ENCODE measurements at places on chromosomes 16 and 17.

DNA sequence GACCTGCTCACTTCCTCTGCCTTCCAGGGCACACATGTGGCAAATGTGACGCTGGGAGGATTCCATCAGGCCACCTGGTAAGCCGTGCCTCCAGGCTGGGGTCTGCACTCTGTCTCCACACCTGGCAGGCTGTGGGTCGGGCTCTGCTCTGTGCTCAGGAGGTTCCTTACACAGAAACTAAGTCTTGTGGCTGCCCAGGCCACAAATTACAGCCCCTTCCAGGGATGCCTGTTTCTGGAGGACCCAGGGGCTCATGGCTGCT is 58.2 kb downstream of the RMI2 start:
- no peak for DNase-seq

DNA sequence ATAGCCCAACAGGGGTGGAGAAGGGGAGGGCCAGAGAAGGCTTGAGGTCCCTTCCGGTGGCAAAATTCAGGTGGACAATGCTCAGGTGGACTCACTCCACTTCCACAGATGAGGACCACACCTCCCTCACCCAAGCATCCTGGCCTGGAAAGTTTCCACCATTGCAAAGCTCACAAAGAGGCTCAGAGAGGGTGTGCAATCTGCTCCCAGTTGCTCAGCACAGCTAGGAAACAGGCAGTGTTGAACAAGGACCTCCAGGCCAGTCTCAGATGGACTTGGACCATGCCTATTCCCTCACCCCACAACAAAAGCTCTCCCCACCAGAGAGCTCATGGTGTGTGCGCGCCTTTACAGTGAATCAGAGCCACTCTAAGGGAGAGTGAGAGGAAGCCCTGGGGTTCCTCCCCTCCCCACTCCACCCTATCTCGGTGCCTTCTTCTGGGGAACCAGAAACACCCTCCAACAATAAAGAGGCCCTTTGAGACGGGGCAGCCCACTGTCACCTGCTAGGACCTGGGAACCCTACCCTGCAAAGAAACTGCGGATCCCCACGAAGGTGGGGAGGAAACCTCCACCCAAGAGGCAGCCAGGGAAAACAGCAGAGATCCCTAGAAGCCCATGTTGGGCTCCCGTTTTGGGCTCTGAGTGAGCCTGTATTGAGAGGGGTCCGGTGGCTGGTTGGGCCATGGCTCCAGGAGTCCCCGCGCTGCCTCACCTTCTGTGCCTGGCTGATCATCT is 1.6 kb downstream of the FAM83G start:
- no peak for DNase-seq

DNA sequence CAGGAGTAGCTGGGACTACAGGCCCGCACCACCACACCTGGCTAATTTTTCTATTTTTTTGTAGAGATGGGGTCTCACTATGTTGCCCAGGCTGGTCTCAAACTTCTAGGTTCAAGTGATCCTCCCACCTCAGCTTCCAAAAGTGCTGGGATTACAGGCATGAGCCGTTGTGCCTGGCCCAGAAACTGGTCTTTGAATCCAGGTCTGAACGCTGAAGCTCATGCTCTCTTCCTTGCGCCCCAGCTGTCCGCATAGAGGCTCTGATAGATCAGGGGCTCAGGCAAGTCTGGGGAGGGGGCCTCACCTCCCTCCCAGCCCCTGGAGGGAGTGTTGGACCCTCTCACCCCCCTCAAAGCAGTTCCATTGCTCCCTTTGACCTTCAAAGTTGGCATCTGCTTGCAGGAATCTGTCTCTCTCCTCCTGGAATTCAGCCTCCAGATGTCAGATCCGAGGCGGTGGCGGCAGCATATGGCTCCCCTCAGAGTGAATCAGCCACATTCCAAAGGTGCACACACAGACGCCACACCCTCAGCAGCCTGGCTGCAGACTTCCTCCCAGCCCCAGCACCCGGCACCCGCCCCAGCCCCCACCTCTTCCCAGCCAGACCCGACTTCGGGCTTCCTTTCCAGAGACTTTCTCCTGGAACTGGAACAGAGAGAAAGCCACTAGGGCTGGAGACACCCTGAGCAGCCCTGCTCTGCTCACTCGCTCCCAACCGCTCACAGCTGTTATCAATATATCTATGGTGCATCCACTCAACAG is 16.9 kb upstream of the GLIS2 start:
- peak; percentile 76 for DNase-seq

- DNase-seq: no peak
Measured at GRCh38 chr17:15366026-15366425, 24.6 kb upstream of the TEKT3 start.

- DNase-seq: peak; percentile 70
Measured at GRCh38 chr16:9049241-9049640, 42.2 kb upstream of the HAPSTR1 start.

DNA sequence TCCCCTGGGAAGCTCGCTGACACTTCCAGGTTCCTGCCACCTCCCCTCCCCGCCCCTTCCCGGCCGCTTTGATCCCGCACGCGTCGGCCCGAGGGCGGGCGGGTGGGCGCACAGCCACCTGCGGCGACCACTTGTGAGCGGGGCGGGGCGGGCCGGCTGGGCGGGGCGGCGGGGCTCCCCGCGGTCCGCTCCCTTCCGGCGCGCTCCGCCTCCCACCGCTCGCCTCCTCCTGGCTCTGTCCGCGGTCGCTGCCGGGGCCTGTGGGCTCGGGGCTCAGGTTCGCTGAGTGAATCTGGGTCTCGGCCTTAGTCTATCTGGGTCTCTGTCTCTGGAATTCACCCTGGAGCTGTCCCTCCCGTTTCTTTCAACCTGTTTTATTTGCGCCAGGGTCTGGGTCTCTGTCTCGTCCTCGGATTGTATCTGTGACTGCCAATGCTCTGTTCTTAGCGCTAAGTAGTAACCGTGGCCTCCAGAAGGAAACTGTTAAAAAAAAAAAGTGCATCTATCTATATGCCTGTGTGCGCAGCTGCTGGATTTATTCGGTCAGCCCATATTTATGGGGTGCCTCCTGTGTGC is 2.7 kb upstream of the HES7 start:
- no peak for DNase-seq

- DNase-seq: no peak
Measured at GRCh38 chr16:78479723-78480122, 380.3 kb downstream of the WWOX start.

DNA sequence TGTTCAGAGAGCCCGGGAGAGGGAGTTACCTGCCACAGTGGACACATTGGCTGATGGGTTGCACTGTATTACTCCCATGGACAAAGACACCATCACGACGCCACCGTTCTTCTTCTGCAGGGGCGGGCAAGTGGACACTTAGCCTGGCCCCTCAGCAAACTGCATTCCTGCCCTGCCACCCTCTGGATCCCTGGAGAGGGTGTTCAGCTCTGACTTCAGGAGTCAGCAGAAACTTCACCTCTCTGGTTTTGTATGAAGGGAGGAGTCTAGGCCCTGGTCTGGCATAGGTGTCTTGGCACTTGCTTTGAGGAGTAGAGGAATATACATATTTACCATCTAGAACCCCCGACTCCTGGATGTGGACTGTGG is 9.3 kb downstream of the DPEP2 start:
- DNase-seq: no peak

GRCh38 chr16:78542419-78542818 is 443.0 kb downstream of the WWOX start:
- no peak for DNase-seq

- DNase-seq: no peak
Measured at GRCh38 chr16:57695680-57696069, 1.1 kb downstream of the DRC7 start.

DNA sequence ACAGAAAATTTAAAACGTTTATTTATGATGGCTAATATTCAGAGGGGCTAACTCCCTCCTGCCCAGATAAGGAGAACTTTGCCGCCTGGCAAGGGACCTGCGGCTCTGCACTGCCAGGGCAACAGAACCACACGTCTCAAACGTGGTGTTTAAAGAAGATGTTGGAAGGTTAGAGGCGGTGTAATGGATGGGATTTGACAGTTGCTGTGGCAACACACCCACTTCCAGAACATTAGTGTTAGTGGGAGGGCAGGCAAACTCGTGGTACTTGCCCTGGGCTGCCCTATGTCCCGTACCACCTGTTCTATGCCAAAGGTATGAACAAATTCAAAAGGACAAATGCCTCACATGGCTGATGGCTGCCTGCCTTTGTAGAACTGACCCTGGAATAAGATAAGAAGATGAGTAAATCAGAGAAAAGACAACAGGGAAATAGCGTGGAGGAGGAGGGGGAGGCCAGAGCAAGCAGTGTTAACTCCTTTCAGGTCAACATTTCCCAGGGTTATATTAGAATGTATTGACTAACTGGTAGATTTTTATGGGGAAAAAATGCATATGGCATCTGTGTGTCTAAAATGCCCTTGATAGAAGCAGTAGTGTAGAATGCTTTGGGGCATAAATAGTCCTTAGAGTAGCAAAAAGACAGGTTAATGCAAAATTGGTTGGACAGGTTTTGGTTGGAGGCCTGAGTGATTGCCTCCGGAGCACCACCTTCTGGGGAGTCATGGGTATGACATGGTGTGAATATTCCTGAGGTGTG is 30.8 kb downstream of the HLF start:
- no peak for DNase-seq

- DNase-seq: no peak
Measured at GRCh38 chr16:2511128-2511800, 2.5 kb upstream of the ATP6V0C start.

- no peak for DNase-seq
Measured at GRCh38 chr16:9408297-9408878, 316.9 kb downstream of the HAPSTR1 start.

GRCh38 chr17:40722241-40722640 is 18.7 kb upstream of the KRT24 start:
- no peak for DNase-seq

GRCh38 chr17:37214416-37214815 is 161.4 kb upstream of the C17orf78 start:
- no peak for DNase-seq

All from non-pigmented ciliary epithelial cell (primary cell).